ENCODE measurements at places on chromosomes 2 and 18.

GRCh38 chr2:143452817-143453451, 323.7 kb downstream of the ARHGAP15 start:
- no peak for DNase-seq

DNA sequence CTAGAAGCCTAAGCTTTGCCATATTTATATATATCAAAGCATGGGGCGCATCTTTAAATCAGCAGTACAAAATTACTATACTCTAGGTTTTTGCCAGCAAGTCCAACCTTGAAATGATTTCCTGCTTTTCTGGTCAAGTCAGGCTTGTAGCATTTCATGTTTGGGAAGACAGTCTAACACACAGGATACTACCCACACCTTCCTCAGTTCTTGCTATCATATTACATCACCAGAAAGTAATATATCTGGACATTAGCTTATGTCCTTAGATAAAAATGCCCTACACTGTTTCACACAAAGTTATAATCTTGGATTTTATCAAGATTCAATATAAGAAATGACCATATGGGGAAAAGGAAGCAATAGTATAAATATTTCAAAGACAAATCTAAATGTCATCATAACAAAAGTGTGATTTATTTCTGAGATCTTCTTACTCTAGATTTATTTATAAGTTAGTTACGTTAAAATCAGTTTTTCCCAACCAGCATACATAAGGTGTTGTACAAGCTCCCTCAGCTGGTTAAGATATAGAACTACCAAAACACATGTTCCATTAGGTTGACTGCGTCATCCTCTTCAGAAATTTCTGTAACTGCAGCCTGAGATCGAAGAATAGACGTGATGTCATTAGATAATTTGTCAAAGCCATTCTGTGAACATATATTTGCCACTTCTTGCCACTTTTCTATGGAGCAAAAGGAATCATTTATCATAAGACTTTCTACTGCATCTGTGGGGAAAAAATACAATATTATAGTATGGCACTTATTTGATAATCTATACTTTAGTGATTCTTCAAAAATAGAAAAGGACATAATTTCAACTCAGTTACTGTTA, 56.6 kb downstream of the CLHC1 start:
- DNase-seq = no peak

DNA sequence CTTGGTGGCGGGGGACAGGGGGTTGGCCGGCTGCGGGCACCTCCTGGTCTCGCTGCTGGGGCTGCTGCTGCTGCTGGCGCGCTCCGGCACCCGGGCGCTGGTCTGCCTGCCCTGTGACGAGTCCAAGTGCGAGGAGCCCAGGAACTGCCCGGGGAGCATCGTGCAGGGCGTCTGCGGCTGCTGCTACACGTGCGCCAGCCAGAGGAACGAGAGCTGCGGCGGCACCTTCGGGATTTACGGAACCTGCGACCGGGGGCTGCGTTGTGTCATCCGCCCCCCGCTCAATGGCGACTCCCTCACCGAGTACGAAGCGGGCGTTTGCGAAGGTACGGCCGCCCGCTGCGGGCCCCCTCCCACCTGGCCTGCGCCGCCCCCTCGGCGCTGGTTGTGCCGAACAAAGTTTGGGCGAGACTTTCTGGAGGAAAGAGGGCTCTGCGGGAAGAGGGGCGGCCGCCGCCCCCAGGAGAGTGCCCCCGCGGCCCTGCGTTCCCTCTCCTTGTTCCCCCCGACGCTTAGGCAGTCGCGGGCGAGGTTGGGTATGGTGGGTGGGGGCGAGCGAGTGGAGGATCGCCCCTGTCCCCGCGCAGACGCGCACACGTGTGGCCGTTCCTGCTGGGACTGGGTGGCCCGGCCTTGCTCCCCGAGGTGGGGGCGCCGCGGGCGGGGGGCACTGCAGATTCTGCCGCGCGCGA, 866 bp downstream of the CRIM1 start:
- peak; percentile 45 for DNase-seq

GRCh38 chr2:169237286-169237685, 125.0 kb downstream of the LRP2 start:
- DNase-seq = no peak

DNA sequence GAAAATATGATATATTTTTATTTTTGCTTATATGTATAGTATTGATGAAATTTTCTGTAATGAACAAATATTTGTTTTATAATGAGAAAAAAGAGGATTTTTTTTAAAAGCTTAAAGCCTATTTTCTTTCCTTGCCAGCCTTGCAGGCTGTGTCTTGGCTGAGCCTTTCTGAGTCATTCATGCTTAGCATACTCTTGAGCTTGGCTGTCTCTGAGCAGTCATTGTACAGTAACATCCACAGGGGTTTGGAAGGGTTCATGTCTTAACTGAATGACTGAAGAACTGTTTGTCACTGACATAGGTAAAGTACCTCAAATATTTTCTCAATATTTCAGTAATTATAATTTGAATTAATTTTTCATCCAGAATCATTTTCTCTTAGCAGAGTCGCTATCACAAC, 49.3 kb downstream of the GPR39 start:
- DNase-seq = no peak

DNA sequence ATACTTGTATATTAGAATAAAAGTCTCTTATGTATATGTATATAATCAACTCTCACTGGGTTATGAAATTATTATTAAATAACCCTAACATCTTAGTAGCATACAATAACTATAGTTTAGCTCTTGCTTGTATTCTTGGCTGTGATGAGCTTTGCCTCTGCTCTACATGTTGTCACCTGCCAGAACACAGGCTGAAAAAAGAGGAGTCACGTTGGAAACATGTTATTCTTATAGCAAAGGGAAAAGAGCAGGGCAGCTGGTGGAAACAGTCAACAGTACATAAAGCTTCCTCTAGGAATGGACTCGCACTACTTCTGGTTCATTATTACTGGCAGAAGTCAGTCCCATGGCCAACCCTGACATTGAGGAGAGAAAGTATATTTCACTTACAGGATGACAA, 362.0 kb upstream of the KYNU start:
- no peak for DNase-seq

- no peak for DNase-seq
Observed at GRCh38 chr2:16080071-16080470, 139.7 kb downstream of the MYCN start.

GRCh38 chr2:86570059-86570458, 6.8 kb upstream of the CHMP3 start:
- DNase-seq = no peak

DNA sequence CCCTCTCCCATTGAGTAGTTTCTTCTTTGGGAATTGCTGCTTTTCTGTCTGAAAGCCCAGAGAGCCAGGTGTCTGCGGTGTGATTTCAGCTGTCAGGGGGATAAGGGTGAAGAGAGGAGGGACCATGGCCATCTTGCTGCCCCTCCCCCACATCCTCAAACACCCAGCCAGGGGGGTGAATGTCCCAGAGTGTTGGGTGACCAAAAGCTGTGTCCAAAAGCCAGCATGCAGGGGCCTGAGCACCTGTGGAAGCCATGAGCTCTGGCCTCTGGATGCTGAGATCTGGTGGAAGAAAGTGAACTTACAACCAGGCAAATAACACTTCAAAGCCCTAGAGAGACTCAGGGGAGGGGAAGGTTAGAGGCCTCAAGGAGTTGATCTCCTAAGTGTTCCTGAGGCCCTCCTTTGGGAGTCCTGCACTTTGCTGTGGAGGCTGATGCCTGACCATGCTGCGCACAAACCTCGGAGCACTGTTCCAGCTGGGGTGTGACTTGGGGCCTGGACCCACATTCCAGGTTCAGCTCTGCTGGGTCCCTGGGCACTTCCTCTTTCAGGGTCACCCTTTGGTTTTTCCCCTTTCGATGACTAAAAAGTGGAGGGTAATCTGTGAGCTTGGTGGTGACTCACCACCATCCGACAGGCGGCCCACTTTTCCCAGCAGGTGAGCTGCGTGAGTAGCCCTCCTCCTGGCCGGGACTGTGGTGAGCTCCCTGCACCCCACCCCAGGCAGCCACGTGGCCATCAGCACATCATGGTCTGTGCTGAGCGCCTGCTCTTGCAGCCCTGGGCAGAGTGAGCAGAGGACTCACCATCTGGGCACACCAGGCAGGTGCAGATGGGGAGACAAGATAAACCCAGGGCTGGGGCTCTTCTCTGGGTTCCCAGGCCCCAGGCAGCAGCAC, 66.8 kb upstream of the FOSL2 start:
- no peak for DNase-seq

GRCh38 chr2:10373931-10374330, 71.2 kb downstream of the HPCAL1 start:
- DNase-seq = no peak

DNA sequence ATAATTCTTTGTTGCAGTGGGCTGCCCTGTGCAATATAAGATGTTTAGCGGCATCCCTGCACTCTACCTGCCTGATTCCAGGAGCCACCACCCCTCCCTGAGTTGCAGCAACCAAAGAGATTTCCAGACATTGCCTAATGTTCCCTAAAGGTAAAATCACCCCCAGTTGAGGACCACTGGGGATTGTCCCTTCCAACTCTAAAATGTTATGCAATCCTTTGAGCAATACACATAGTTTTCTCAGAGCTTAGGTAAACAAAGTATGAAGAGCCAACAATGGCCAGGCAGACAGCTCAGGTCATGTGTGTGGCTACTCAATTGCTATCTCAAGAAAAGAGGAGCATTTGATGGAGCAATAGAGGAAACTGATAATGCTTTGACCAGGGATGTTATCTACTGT, 87.0 kb downstream of the XDH start:
- DNase-seq = no peak

GRCh38 chr2:69933839-69934613, 19.1 kb downstream of the MXD1 start:
- no peak for DNase-seq

DNA sequence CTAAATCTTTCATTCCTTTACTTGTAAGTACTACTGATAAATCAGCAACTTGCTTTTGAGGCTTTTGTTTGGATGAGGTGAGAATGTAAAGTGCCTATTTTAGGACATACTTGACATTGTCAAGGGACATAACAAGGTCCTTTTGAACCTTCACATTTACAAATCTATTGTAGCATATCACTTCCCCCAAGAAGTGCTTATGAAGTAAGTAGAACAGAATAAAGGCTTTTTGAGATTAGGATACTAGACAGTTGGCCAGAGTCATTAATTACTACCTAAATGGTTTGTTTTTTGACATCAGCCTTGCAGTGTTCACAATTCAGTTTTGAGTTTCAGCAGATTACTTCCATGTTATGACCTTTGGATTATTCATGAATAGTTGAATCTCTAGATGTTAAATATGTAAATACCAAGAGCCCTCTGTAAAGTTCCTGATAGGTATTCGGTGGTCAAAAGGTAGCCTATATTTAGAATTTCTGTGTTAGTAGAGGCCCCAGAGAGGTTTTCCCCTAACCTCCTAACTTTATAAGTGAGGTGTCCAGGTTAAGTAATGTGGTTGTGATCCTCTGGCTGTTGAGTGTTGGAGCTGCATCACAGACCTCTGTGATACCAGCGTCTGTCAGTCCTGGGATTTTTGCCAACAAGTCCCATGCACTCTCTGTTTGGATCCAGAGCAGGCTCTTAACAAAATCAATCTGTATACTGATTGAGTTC, 67.2 kb downstream of the LCLAT1 start:
- DNase-seq = no peak

- no peak for DNase-seq
Observed at GRCh38 chr2:172398440-172398839, 28.9 kb upstream of the ITGA6 start.

- DNase-seq = no peak
Observed at GRCh38 chr2:68901199-68901514, 30.0 kb upstream of the BMP10 start.

DNA sequence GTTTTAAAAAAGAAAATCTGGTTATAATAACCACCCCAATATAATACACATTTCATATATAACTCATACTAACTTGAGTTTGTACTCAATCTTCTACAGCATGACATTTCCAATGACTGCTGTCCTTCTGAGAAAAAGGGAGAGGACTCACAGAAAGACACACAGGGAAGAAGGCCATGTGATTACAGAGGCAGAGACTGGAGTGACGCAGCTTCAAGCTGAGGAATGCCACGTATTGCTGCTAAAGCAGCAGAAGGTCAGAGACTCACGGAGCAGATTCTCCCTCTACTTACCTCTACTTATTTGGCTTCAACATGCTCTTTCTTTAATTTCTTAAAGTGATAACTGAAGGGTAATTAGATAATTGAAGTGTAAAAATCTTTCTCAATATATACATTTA, 753.5 kb upstream of the PKDCC start:
- no peak for DNase-seq

GRCh38 chr2:16059393-16060016, 119.2 kb downstream of the MYCN start:
- no peak for DNase-seq

DNA sequence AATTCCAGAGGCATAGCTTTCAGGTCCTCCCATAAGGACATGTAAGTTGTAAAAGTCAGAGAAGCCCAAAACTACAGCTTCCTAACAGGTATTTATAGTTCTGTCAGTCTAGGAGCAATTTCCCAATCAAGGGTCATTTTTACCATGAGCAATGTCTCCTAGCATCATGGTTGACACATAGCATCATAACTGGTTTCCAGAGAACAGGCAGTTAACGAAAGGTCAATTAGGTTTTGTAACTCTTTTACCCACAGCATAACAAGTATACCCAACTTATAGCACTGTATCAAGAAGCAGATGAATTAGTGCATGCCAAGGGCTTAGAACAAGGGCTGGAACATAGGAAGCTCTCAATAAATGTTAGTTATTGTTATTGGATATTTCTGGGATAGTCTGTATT, 110.1 kb downstream of the MREG start:
- no peak for DNase-seq

- no peak for DNase-seq
Observed at GRCh38 chr2:158994920-158995676, 26.7 kb downstream of the TANC1 start.

DNA sequence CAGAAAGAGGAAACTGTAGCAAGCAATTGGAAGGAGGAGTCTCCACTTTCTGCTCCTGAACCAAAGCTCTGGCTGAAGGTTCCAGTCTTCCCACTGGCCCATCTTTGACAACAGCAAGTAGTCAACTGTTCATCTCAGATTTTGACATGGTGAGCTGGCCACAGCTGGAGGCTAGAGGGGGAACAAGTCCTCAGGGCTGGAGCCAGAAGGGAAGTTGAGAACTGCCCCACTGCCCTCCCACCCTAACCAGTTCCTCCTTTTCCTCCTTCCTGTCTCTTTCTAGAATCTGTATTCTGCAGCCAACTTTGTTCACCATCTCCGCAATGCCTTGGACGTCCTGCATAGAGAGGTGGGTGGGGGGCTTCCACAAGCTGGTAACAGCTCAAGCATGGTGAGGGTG, 105.8 kb downstream of the PLB1 start:
- DNase-seq = no peak

GRCh38 chr2:85011747-85012146, 40.8 kb downstream of the KCMF1 start:
- no peak for DNase-seq

- DNase-seq = peak; percentile 87
Observed at GRCh38 chr2:238203094-238203972, at the start of gene ILKAP. TSS of gene ILKAP (minus strand) at chr2:238203695. CDS start at chr2:238203553, 142 bp downstream.

GRCh38 chr2:146931109-146931508, 913.7 kb upstream of the ACVR2A start:
- no peak for DNase-seq
